ENCODE measurements at places on chromosomes 16 and 17. TPM values are rescaled to one million over a fixed set of nuclear protein-coding genes. Genes with fewer than 3 reads are reported as not detected.

Gene OTOA
- 0.13 TPM for total RNA-seq

Gene KDM6B
- total RNA-seq = 3.1 TPM

Gene C17orf100
- total RNA-seq = 0.43 TPM

Gene TUBB3
- 121 TPM for total RNA-seq

Gene HOXB13
- total RNA-seq = not detected

Gene UTS2R
- not detected for total RNA-seq

Gene ETV4
- total RNA-seq = 0.26 TPM

Gene CDH1
- total RNA-seq = not detected

Gene TBC1D3C
- 0.32 TPM for total RNA-seq

Gene WNT3
- 1.9 TPM for total RNA-seq

Gene CRYM
- total RNA-seq = 0.39 TPM
